ENCODE measurements at places on chromosomes 6 and 20. TPM values are rescaled to one million over a fixed set of nuclear protein-coding genes. Genes with fewer than 3 reads are reported as not detected.

The RANBP9 gene
- 21.2 TPM for total RNA-seq

The NOTCH4 gene
- 5.3 TPM for total RNA-seq

The DDO gene
- 0.44 TPM for total RNA-seq

The TBX18 gene
- total RNA-seq = 21.2 TPM

The CCDC170 gene
- total RNA-seq = 0.31 TPM

The CCR6 gene
- not detected for total RNA-seq

The PAK5 gene
- total RNA-seq = not detected

The PKIB gene
- 0.29 TPM for total RNA-seq

The SLA2 gene
- total RNA-seq = not detected

The NMBR gene
- not detected for total RNA-seq

The RRBP1 gene
- total RNA-seq = 232 TPM

The NRSN1 gene
- total RNA-seq = not detected

The OSER1 gene
- 38.2 TPM for total RNA-seq

The EBF4 gene
- 0.49 TPM for total RNA-seq

Data from cardiac ventricle fibroblast (primary cell).